Forelimb muscle (tissue), 1 donor: ENCODE measurements at places on chromosomes 3 and 15.

DNA sequence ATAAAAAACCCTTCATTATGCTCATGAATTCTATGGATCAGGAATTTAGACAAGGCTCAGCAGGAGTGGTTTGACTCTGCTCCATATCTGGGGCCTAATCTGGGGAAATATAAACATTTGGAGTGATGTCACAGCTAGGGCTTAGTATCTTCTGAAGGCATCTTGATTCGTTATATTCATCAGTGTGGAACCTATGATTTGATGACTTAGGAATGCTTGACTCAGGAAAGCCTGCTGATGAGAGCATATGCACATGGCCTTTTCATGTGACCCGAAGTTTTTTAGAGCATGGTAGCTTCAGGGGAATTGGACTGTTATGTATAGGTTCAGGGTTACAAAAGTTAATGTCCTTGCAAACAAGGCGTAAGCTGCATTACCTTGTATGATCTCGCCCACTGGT, 184.9 kb upstream of the LRRC3B start:
- DNase-seq = no peak

GRCh38 chr3:24128199-24129005, 183.3 kb downstream of the NR1D2 start:
- no peak for DNase-seq

GRCh38 chr15:66221126-66221525, 32.4 kb downstream of the MEGF11 start:
- DNase-seq = no peak

- no peak for DNase-seq
Measured at GRCh38 chr3:151428386-151428785, 32.5 kb downstream of the IGSF10 start.

DNA sequence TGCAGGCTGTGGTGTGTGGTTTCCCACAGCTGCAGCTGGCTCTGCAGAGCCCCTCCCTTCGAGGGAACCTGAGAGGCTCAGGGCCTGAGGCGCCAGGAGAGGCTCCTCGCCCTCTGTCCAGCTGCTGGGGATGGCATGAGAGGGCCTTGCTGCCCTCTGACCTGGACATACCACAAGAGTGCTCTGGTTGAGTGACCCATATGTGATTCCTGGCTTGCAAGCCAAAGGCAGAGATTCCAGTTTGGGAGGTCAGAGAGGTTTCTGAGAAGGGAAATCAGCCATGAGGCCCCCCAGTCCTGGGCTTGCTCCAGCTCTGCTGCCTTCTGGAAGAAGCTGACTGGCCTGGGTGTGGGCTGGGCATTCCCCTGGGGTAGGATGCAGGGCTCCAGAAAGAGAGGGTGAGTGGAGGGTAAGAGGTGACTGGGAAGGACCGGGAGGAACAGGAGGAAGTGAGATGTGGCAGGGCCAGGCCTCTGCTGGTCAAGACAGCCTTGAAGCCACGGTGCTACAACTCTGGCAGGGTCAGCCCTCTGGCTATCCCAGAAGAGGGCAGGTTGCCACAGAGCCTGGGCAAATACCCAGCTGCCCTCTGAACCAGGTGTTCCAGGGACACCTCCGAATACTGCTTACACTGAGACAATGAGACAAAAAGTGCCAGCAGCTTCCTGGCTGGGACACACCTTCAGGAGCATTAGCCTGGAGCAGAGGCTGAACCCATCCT, 16.0 kb upstream of the SRP14 start:
- DNase-seq = no peak

GRCh38 chr15:80240276-80240675, 11.7 kb downstream of the CTXND1 start:
- no peak for DNase-seq

- no peak for DNase-seq
Measured at GRCh38 chr3:72306800-72307341, 521.9 kb upstream of the PROK2 start.

GRCh38 chr3:196633555-196634151, 5.8 kb upstream of the NRROS start:
- no peak for DNase-seq

DNA sequence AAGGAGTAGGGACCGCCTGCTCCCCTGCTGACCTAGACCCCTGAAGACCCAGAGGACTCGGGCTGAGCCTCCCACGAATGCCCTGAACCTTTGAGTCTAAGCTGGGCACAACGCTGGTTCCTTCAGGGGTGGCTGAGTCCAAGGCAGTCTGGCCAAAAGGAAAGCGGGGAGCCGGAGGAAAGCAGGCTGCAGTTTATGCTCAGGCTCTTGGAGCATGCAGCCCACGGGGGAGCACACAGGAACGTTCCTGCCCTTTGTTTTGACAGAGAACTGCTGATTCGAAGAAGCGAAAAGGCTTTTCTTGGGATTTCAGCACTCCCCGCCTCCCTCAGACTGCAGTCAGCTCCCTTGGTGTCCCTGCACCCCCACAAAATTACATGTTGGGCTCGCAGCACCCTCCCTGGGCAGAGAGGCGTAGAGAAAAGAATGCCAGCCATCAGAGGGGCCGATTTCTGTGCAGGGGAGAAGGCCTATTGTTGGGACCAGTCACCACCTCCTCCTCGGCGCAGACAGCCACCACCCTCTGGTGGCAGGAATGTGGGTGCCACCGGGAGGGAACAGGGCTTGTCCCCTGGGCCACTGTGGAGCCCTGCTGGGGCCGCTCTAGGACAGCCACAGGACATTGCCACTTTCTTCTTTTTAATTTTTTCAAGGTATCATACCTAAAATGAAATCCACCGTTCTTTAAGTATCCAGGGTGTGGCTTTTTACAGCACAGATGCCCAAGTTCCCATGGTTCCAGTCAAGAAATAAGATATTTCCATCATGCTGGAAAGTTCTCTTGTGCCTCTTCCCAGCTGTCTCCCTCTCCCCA, 72.2 kb downstream of the SMAD6 start:
- DNase-seq = peak; percentile 32

DNA sequence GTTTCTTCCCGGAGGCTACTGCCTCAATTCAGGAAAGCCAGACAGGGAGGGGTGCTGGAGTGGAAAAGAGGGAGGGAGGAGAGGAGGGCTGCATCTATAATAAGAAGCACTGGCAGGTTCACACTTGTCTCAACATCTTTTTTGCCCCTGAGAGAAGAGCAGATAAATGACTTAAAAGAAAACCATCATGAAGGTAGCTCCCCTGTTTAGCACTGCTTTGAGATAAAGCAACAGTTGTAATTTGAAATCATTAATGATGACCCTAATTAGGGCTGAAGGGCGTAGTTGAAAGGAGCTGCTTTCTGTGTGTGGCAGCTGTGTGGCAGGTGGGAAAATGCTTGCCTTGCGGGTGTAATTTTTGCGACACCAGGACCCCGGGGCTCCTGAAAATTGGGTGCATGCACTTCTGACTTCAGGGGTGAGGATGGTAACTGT, 222.8 kb upstream of the IL12A start:
- no peak for DNase-seq

- DNase-seq = no peak
Measured at GRCh38 chr15:91593067-91593466, 260.4 kb upstream of the SLCO3A1 start.

DNA sequence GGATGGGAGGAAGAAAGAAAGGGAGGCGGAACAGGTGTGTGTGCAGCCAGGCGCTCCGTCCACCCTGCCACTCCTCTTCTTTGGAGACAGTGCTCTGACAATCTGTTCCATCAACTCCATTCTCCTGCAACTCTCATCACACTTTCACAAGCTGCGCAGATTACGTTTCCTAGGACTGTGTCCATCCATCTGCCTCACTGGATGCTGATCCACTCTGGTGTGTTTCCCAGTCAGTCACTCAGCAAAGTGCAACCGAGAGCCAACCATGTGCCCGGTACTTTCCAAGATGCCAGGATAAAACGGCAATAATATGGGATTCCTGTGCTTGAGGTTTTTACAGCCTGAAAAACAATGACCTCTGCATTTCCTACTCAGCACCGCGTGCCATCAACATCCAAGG, 59.6 kb downstream of the SLC12A8 start:
- no peak for DNase-seq

DNA sequence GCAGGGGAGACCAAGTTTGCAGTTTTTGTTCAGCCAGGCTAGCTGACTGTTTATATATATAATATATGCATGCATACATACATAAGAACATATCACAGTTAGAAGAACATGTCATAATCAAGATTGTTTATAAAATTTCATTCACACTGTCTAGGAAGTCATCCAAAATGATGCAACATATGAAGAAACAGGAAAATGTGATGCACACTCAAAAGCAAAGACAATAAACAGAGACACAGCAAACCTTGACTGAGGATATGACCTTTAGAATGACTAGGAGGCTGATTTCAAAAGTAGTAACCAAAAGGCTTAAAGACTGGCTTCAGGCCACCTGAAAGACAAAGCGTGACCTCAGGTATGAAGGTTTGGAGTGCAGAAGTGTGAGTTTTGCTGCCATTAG, 166.2 kb upstream of the NDN start:
- no peak for DNase-seq

- no peak for DNase-seq
Measured at GRCh38 chr3:30114918-30115317, 491.5 kb upstream of the TGFBR2 start.

DNA sequence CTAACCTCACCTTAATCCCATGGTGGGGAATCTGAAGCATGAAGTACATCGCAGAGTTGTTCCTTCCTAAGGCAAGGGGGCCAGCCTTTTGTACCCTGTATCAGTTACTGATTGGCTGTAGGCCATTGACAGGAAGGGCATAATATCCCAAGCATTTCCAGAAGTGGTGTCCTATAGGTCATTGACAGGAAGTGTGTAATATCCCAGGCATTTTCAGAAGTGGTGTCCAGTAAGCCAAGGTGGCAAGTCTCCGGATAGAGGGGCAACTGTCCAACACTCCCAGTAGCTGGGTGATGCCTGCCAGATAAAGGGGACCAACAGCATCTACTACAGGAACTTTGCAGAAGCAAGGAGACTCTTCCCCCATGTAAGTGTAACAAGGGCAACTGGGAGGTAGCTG, 52.1 kb upstream of the MYRIP start:
- no peak for DNase-seq

DNA sequence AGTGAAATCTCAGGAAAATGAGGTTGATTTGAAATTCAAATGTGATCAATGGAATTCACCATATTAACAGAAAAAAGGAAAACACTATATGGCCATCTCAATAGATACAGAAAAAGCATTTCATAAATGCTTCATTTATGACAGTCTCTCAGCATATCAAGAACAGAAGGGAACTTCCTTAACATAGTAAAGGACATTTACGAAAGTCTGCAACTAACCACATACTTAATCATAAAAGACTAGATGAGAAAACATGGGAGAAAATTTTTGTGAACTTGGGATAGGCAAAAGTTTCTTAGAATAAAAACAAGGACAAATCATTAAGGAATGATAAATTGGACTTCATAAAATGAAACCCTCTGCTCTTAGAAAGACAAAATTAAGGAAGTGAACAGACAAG, 24.7 kb upstream of the TIPARP start:
- DNase-seq = no peak

DNA sequence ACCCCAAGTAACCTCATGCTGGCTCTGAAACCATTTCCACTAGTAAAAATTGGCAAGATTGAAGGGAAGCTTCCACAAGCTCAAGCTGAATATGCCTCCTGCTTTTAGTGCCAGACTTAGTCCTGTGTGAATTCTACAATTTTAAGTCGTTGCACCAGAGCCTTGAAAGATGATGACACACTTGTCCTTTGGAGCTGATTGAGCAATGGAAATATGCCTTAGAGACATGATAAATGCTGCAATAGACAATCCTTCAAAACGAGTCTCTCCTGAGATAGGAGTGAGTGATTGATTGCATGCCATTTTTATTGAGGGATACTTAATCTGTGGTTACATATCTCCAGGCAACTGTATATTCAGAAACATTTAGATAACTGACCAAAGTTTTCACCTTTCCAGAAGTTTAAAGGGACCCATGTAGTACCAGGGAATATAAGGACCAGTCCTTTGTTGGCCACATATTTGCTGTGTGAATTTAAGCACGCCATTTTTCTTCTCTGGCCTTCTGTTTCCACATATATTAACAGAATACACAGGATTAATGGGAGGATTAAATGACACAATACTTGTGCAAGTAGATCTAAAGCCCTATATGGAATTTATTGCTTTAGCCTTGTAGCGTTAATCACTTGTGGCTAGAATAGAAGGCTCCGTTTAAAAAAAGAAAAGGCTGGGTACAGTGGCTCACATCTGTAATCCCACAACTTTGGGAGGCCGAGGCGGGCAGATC, 65.1 kb downstream of the PPARG start:
- DNase-seq = no peak

DNA sequence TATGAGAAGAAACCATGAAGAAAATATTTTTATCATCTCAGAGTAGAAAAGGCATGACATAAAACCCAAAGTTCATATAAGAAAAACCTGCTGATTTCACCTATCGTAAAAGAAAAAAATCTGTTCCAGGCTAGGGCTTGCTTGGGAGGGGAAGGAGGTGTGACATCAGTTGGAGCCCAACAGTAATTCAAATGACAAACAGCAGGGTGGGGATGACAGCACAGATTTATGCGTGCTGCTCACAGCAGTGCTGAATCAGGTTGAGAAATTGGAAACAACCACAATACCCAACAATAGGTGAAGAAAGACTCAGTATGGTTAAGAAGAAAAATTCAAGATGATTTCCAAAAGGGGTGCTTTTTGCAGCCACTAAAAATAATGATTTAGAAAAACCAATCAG, 172.4 kb downstream of the PDE8A start:
- DNase-seq = no peak

GRCh38 chr3:83023086-83023485, 1261.6 kb upstream of the GBE1 start:
- DNase-seq = no peak

DNA sequence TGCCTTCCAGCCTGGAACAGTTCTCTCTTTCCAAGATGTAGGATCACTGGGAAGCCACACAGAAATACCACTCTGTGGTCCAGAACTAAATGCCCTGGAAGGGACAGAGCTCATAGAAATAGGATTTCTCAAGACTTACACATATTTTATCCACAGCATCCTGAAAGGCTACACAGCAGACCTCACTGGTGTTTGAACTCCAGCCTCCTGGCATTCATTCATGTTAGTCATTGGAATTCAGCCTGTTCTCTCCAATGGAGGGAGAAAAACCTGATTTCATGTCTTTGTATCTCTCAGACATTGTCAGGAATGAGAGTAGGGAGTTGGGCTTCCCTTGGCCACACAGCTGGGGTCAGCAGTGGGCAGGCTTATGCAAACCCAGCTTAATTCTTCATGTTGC, 121.1 kb upstream of the PPP2R3A start:
- DNase-seq = no peak

- no peak for DNase-seq
Measured at GRCh38 chr15:20643829-20644425, 102.3 kb upstream of the GOLGA6L6 start.

GRCh38 chr3:105647047-105647446, 221.8 kb downstream of the CBLB start:
- no peak for DNase-seq
